Osteocyte (in vitro differentiated cells): ENCODE measurements at places on chromosomes 4 and X. TPM values are rescaled to one million over a fixed set of nuclear protein-coding genes. Genes with fewer than 3 reads are reported as not detected.
A peak's percentile ranks its signal among the peaks of the same experiment; 100 is the strongest.

GRCh38 chr4:65624651-65625050, 45.6 kb downstream of the EPHA5 start:
- DNase-seq: no peak
- H3K4me3 ChIP-seq: no peak overlapping the region
- peaks cover 3% of the 10 kb centered on the region for H3K36me3 ChIP-seq
- peaks cover 63% of the 10 kb centered on the region for H3K4me1 ChIP-seq
- peak overlapping the region; percentile 56 for H3K27ac ChIP-seq

GRCh38 chr4:34000356-34000755, 2244.0 kb downstream of the ARAP2 start:
- H3K27ac ChIP-seq: no peak overlapping the region
- H3K4me3 ChIP-seq: no peak overlapping the region
- no peak for DNase-seq
- H3K36me3 ChIP-seq: no peaks in the 10 kb centered on the region
- H3K27me3 ChIP-seq: no peaks in the 10 kb centered on the region
- H3K4me1 ChIP-seq: peaks cover 2% of the 10 kb centered on the region

Gene ARR3
- not detected in 2 replicates for total RNA-seq

- H3K27ac ChIP-seq: no peak overlapping the region
- H3K27me3 ChIP-seq: peaks cover 2% of the 10 kb centered on the region
- no peaks in the 10 kb centered on the region for H3K4me1 ChIP-seq
Measured at GRCh38 chr4:100782356-100782755, 264.5 kb upstream of the EMCN start.

Gene CRMP1
- total RNA-seq: 24.5 and 24.7 TPM in 2 replicates

GRCh38 chrX:146055733-146056132, 238.1 kb downstream of the SLITRK2 start:
- DNase-seq: no peak
- no peaks in the 10 kb centered on the region for H3K36me3 ChIP-seq
- no peaks in the 10 kb centered on the region for H3K4me1 ChIP-seq
- H3K27ac ChIP-seq: no peak overlapping the region

GRCh38 chr4:1318488-1319213, 28.4 kb upstream of the UVSSA start:
- DNase-seq: no peak
- no peak overlapping the region for H3K27ac ChIP-seq
- no peaks in the 10 kb centered on the region for H3K27me3 ChIP-seq
